ENCODE measurements at places on chromosomes 1 and 21. TPM values are rescaled to one million over a fixed set of nuclear protein-coding genes. Genes with fewer than 3 reads are reported as not detected.

Gene CHIA
- not detected for total RNA-seq

Gene CHI3L1
- not detected for total RNA-seq

Gene MTARC2
- 1.8 TPM for total RNA-seq

Gene RAP1GAP
- total RNA-seq, result 0.39 TPM

Gene TBX19
- 0.57 TPM for total RNA-seq

Gene CASQ2
- not detected for total RNA-seq

Gene IFI44
- total RNA-seq, result 171 TPM

Gene AK5
- 18.1 TPM for total RNA-seq

Gene SPATA21
- not detected for total RNA-seq

Gene MANEAL
- 4.4 TPM for total RNA-seq

Gene RAB25
- not detected for total RNA-seq

Gene LAMB3
- total RNA-seq, result 7.8 TPM

Gene KDF1
- 0.11 TPM for total RNA-seq

Gene SLAMF7
- 0.91 TPM for total RNA-seq

Gene SH2D1B
- 1.1 TPM for total RNA-seq

Gene MRAP
- not detected for total RNA-seq

Gene GBP7
- total RNA-seq, result not detected

Gene PTPRC
- total RNA-seq, result not detected

Gene GNAT2
- total RNA-seq, result 0.11 TPM

Gene TTC22
- total RNA-seq, result not detected

Gene CLCNKA
- not detected for total RNA-seq

Gene NUP210L
- not detected for total RNA-seq

Gene TSPEAR
- total RNA-seq, result not detected

Gene PRDM16
- 3.1 TPM for total RNA-seq

Gene GAS5
- 584 TPM for total RNA-seq

Gene ENSA
- 217 TPM for total RNA-seq

Gene HPCA
- not detected for total RNA-seq

Gene CAMSAP2
- total RNA-seq, result 19.5 TPM

Gene GUCA2B
- not detected for total RNA-seq

Gene PLA2G2D
- not detected for total RNA-seq

Gene LHX8
- 0.46 TPM for total RNA-seq

Gene TCHHL1
- total RNA-seq, result not detected

Gene UCHL5
- total RNA-seq, result 50.2 TPM

Gene C8B
- not detected for total RNA-seq

Gene PRELP
- total RNA-seq, result not detected

All from Daoy (cell line).